Activated T-cell treated with anti-CD3 and anti-CD28 coated beads, Interleukin-2, amount 50 U/mL, for 72 hours (primary cell): ENCODE measurements at places on chromosomes 13 and 19. TPM values are rescaled to one million over a fixed set of nuclear protein-coding genes. Genes with fewer than 3 reads are reported as not detected.

- DNase-seq = peak; percentile 89
Observed at GRCh38 chr19:45641274-45642105, 2.3 kb upstream of the EML2 start.

- no peak for DNase-seq
Observed at GRCh38 chr19:53703361-53703760, 71.6 kb downstream of the DPRX start.

Gene AP1M2
- not detected for total RNA-seq

Gene ZNF547
- total RNA-seq = 3.9 TPM

Gene INSL3
- total RNA-seq = 6.8 TPM

- peak; percentile 28 for DNase-seq
Observed at GRCh38 chr19:10417541-10418234, 2.6 kb upstream of the PDE4A start.

DNA sequence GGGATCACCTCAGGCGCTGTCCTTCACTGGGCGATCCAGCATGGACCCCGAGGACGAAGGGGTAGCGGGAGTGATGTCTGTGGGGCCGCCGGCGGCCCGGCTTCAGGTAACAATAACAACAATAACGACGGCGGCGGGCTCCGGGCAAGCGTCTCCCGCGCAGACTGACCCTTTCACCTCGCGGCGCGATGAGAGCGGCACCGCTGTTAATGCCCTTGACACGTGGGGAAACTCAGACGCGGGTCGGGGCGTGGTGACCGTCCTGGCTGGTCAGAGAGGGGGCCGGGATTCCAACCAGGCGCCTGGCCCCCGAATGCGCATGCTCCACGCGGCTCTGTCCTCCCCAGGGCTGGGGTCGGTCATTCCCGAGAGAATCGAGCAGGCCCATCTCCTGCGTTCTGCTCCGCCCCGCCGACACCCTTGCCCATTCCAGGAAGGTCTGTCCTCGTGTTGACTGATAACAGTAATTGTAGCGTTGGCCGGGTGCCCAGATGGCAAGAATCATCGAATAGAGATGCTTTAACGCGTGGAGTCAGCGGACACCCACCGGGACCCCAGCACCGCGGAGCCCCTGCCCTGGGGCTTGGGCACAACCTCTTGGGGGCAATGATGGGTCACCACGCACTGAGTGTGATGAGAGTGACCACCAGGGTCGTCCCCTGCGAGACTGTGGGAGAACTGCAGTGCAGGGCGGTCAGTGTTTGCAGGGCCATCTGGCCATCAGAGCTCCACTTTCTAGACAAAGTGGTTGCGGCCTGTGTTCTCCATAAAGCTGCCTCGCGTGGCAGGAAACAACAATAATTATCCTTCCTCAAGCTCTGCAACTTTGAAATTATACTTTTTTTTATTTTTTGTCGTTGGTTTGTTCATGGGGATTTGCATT, 528 bp downstream of the ZNF8 start:
- peak; percentile 68 for DNase-seq

DNA sequence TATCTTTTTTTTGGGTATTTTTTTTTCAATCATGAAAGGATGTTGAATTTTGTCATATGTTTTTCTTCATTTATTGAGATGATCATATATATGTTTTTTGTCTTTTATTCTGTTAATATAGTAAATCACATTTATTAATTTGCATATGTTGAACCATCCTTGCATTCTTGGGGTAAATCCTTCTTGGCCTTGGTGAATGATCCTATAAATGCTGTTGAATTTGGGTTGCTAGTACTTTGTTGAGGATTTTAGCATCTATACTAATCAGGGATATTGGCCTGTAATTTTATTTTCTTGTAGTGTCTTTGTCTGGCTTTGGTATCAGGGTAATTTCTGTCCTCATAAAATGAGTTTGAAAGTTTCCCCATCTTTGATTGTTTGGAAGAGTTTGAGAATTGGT, 199.9 kb downstream of the B3GLCT start:
- DNase-seq = no peak

DNA sequence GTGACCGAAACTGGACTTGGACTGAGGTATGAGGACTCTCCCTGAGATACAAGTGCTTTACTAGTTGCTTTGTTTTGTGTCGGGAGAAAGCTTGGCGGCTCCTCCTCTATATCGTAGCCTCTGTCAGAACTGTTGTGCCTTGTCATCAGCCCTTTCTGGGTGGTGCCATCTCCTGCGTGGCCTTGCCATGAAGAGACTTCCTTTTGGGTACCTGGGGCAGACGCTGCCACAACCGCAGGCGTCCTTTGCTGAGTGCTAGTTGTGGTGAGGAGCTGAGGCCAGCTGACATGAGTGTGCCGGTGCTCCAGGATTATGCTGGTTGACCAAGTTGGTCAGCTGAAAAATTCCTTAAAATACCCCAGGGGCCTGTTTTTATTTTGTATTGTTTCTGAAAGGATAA, 124.5 kb downstream of the AKAP11 start:
- peak; percentile 81 for DNase-seq

Gene IGFL2
- not detected for total RNA-seq

GRCh38 chr19:50490991-50491472, 14.4 kb upstream of the GARIN5A start:
- DNase-seq = no peak

- no peak for DNase-seq
Observed at GRCh38 chr13:109809216-109809932, 23.0 kb upstream of the IRS2 start.

Gene ZNF439
- 5.8 TPM for total RNA-seq

Gene SPATA13
- total RNA-seq = 60.8 TPM

GRCh38 chr19:5103061-5103701, 134.3 kb downstream of the KDM4B start:
- no peak for DNase-seq

Gene ZNF653
- total RNA-seq = 10.5 TPM

- DNase-seq = no peak
Observed at GRCh38 chr13:105200181-105200580, 1335.3 kb downstream of the EFNB2 start.

Gene NEK3
- total RNA-seq = 14.9 TPM

Gene NCR1
- total RNA-seq = 4.1 TPM

Gene ACTMAP
- 32.8 TPM for total RNA-seq

DNA sequence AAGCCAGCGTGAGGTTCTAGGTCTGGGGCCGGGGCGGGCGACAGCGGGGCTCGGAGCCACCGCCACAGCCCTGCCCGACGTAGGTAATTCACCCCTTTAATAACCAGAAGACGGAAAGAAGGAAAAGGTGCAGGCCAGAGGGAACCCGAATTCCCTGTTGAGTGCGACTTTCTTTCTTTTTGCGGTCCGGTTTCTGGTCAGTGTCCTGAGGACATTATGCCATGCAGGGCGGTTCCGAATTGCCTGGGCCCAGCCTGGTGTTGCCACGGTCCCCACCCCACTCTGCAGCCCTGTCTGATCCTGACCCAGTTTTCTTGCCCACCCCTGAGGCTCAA, 18.4 kb upstream of the TFDP1 start:
- DNase-seq = no peak

DNA sequence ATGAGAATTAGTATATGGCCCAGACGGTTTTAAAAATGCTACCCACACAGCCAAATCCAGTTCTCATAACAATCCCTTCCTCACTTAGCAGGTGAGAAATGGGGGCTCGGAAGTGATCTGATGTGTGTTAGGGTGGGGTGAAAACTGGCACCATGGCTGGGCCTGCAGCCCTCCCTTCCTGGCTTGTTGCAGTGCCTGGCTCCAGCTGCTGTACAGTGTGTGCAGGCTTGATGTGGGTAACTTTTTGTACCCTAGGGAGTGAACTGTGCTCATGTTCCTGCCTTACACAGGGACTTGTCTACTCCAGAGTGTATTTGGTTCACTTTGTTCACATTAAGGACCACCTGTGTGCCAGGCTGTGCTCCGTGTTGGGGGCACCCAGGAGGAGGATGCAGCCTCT, 177.2 kb downstream of the LMO7 start:
- DNase-seq = no peak

Gene SCN1B
- total RNA-seq = 4.7 TPM

Gene ZNF582
- 2.5 TPM for total RNA-seq

DNA sequence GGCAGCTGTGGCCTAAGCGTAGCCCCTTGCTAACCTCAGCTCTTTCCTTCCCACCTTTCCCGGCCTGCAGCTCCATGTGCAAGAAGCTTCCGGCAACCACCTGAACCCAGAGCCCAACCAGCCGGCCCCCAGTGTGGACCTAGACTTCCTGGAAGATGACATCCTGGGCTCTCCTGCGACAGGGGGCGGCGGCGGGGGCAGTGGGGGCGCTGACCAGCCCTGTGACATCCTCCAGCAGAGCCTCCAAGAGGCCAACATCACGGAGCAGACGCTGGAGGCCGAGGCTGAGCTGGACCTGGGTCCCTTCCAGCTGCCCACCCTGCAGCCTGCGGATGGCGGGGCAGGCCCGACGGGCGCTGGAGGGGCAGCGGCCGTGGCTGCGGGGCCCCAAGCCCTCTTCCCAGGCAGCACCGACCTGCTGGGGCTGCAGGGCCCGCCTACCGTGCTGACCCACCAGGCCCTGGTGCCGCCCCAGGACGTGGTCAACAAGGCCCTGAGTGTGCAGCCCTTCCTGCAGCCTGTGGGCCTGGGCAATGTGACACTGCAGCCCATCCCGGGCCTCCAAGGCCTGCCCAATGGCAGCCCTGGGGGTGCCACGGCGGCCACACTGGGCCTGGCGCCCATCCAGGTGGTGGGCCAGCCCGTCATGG, 33.8 kb upstream of the EHD2 start:
- DNase-seq = no peak

DNA sequence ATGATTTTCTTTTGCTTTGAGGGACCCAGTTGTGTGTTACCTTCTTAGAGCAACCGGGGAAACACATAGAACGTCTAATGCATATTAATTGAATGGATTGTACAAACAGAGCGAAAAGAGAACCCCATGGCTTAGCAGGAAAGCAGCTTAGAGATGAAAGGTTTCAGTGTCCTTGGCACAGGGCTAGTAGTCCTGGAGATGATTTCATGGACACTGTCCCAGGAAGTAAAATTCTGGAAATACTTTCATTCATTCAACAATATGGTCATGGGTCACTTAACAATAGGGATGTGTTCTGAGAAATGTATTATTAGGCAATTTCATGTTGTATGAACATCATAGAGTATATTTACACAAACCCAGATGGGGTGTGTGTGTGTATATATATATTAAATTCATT, 9.7 kb upstream of the FUT2 start:
- DNase-seq = no peak

- DNase-seq = no peak
Observed at GRCh38 chr13:46570273-46570672, 17.3 kb downstream of the LRCH1 start.

- peak; percentile 59 for DNase-seq
Observed at GRCh38 chr19:33280351-33280921, 21.9 kb downstream of the CEBPA start.

GRCh38 chr13:43953370-43953769, 73.7 kb downstream of the LACC1 start:
- DNase-seq = no peak

- DNase-seq = no peak
Observed at GRCh38 chr19:50497022-50497405, 14.0 kb downstream of the JOSD2 start.

DNA sequence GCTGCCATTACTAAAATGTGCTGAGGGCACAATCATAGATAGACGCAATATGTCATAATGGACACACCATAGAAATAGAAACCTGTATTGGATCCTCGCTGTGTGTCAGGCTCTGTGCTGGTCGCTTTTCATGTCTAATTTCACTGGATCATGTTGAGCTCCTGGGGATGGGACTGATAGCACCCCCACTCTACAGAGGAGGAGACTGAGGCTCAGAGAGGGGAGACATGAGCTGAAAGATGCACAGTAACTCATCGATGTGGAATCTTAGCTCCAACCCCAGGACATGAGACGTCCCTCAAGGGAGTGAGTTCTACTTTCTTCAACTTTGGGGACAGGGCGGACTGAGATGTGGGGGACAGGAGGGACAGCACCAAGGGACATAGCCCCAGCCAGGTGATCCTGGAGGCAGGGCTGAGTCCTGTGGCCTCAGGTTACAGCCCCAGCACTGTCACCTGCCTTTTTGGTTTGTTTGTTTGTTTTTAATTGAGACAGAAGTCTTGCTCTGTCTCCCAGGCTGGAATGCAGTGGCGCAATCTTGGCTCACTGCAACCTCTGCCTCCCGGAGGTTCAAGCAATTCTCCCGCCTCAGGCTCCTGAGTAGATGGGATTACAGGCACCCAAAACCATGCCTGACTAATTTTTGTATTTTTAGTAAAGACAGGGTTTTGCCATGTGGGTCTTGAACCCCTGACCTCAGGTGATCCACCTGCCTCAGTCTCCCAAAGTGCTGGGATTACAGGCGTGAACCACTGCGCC, 6.6 kb upstream of the GIPC1 start:
- DNase-seq = no peak

DNA sequence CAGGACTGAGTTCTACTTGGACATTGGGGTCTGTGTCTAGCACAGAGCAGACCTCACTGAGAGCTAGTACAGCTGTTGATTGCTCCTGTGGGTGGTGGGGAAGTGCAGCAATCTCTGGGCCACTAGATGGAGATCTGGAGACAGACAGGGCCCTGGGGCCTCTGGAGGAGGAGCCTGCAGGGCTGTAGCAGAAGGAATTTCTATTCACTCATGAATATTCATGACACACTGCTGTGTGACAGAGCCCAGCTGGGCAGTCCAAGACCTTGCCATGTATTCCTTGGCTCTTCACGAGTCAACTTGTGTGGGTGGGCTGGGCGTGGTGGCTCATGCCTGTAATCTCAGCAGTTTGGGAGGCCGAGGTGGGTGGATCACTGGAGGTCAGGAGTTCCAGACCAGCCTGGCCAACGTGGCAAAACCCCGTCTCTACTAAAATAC, 37.5 kb downstream of the SUGP2 start:
- peak; percentile 16 for DNase-seq

- DNase-seq = no peak
Observed at GRCh38 chr19:46544651-46545050, 49.0 kb upstream of the PNMA8B start.

Gene ZNF66
- 10.5 TPM for total RNA-seq

GRCh38 chr19:1349211-1349610, 34.5 kb upstream of the NDUFS7 start:
- DNase-seq = no peak

GRCh38 chr13:28885181-28885580, 65.0 kb downstream of the MTUS2 start:
- DNase-seq = no peak

DNA sequence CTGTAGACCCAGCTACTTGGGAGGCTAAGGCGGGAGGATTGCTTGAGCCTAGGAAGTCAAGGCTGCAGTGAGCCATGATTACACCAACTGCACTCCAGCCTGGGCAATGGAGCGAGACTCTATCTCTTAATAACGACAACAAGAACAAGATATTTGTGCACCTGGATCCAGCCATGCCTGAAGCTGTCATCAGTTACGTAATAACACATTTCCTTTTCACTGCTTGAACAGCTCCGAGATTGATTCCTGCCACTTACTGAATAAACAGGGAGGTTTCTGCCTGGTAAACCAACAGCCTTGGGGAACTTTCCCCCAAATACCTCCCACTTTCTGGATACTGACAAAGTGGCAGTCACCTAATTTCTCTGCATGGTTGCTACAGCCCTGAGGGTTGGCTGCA, 5.4 kb downstream of the KANK2 start:
- DNase-seq = no peak

- no peak for DNase-seq
Observed at GRCh38 chr19:16112778-16113177, 1.1 kb downstream of the RAB8A start.

GRCh38 chr13:60012488-60012887, 151.2 kb downstream of the DIAPH3 start:
- DNase-seq = no peak
